ENCODE measurements at places on chromosomes 4 and X. TPM values are rescaled to one million over a fixed set of nuclear protein-coding genes. Genes with fewer than 3 reads are reported as not detected.
A peak's percentile ranks its signal among the peaks of the same experiment; 100 is the strongest.

Gene RAB41
- total RNA-seq = not detected

DNA sequence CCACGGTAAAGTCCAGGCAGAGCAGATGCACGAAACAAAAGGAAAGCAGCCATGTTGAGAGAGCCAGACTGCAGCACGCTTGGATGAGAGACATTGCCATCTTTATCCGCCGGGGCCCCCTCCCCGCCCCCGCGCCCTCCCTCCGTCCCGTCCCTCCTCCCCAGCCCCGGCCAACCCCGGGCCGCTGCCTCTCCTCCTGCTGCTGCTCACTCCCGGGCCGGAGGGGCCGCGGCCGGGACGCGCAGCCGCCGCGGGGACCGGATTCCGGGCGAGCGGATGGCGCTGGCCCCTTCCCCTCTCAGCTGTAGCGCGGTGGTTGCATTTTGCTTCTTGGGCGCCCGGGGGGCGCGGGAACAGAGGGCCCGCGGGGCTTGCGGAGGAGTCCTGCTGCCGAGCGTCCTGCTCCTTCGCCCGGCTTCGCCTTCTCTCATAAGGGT lies 542 bp downstream of the RNF150 start:
- DNase-seq = no peak

- DNase-seq = no peak
Observed at GRCh38 chr4:170247596-170247995, 157.8 kb upstream of the AADAT start.

DNA sequence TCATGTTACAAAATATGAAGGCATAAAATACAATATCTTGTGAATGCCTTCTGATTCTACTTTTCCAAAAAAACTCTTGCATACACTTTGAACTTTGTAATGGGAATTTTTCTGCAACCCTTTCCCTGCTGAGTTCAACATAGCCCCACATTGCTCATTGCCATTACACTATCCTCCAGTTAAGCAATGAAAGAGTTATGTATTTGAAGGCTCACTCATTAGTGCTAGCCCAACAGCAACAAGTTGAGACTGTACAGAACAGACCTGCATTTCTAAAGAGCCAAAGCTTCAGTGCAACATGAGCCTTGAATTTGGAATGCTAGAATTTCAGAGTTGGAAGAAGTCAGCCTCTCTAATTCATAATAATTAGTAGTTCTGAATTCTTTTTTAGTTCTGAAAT lies 44.4 kb upstream of the STAG2 start:
- DNase-seq = no peak

GRCh38 chrX:115173181-115173580 lies 16.0 kb upstream of the RBMXL3 start:
- no peak for DNase-seq

DNA sequence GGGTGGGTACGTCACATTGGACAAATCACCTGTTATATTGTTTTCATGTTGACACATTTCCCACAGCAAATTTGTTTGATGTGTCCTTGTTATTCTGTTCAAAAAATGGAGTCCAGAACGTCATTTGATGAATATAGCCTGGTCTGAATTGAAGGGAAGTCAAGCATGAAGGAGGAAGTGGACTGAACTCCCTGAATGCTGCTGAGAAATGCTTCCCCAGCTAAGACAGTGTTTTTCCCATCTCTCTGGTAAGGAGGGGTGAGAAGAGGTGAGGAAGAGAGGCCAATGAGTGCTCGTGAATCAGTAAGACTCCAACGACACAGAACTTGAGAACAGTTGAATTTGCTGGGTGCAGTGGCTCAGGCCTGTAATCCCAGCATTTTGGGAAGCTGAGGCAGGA lies 127.4 kb downstream of the RBM47 start:
- DNase-seq = no peak

GRCh38 chrX:43238461-43238945 lies 417.6 kb upstream of the MAOA start:
- no peak for DNase-seq

Gene CT47B1
- not detected for total RNA-seq

- no peak for DNase-seq
Observed at GRCh38 chrX:153922932-153923857, 2.9 kb downstream of the ARHGAP4 start.

Gene AREG
- total RNA-seq = 0.52 TPM

Gene CITED1
- not detected for total RNA-seq

DNA sequence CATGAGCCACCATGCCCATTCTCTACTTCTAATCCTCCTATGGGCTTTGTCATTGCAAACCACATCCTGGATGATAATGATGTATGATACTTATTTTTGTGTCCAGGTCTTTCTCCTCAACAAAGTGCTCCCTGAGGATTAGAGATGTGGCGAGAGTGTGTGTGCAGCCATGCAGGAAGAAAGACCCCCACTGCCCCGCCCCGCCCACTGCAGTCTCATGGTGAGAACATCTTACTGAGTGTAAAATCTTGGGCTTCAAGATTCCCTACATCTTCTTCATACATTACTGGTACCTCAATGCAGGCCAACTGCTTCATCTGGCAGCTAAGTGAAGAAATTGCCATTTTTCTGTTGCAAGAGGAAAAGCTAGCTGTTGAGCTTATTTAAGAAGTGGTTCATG lies 25.9 kb upstream of the MAP3K15 start:
- no peak for DNase-seq

GRCh38 chrX:54089191-54089590 lies 44.9 kb upstream of the PHF8 start:
- DNase-seq = no peak

Gene GLUD2
- total RNA-seq = 0.52 TPM

Gene KLB
- total RNA-seq = 0.05 TPM

Gene UGT2A1
- total RNA-seq = not detected

Gene MBTPS2
- 7.7 TPM for total RNA-seq

DNA sequence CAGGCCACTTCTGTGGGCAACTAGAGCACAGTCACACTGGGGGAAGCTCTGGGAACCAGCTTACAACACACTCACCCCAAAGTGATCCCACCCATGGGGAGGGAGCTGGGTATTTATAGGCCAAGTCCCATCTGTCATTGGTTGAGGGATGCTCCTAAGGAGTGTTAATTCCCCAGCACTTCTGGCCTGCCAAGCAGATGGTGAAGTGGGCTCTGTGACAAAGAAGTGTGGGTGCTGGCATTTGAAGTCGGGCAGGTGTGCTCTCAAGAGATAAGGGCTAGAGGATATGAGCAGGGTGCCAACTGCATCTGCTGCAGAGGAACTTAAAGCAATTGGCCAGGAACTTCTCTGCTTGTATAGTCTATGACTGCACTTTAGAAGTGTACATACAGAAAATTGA lies 30.9 kb downstream of the PTCHD1 start:
- DNase-seq = no peak

Gene USP17L17
- total RNA-seq = not detected

- DNase-seq = no peak
Observed at GRCh38 chr4:166293556-166293955, 420.5 kb downstream of the TLL1 start.

Gene NLRP2B
- not detected for total RNA-seq

Gene DCAF8L2
- not detected for total RNA-seq

DNA sequence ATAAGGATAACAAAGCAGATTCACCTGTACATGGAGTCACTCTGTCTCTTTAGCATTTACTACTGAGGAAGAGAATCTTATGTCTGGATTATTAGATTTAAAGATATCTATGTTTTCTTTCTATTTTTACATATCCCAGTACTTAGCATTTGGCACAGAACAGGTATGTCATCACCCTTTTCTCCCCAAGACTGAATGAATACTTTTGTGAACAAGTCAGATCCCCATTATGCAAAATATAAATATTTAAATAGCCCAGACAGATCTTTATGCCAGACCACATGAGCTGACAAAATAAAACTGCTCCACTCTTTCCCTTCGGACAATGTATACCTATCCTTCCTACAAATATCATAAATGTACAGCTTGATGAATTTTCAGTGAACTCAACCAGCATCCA lies 94.5 kb downstream of the CASK start:
- no peak for DNase-seq

Gene TMEM35A
- total RNA-seq = not detected

Gene PNMA6F
- total RNA-seq = not detected

Gene HELT
- not detected for total RNA-seq

DNA sequence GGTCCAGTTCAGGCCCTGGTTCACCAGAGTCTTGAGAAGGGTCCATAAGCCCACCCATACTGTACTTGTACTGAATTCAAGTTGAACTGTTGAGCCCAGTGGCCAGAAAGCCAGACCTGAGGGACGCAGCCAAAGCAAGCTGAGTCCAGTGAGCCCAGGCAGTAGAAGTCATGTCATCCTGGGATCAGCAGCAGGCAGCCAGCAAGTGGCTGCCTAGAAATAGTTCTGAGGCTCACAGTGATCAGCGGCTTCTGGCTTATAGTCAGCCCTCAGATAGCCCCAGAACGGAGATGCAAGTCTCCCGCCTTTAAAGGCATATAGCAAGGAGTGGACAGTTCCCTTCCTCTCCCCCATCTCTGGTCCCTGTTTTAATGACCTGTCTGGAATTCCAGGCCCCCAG lies 347.1 kb downstream of the FBXW7 start:
- DNase-seq = no peak

- no peak for DNase-seq
Observed at GRCh38 chr4:59127743-59128142, 2017.6 kb upstream of the IGFBP7 start.

GRCh38 chrX:154403858-154404257 lies 5.2 kb downstream of the DNASE1L1 start:
- DNase-seq = no peak

- no peak for DNase-seq
Observed at GRCh38 chr4:123206016-123206415, 190.6 kb upstream of the SPRY1 start.

DNA sequence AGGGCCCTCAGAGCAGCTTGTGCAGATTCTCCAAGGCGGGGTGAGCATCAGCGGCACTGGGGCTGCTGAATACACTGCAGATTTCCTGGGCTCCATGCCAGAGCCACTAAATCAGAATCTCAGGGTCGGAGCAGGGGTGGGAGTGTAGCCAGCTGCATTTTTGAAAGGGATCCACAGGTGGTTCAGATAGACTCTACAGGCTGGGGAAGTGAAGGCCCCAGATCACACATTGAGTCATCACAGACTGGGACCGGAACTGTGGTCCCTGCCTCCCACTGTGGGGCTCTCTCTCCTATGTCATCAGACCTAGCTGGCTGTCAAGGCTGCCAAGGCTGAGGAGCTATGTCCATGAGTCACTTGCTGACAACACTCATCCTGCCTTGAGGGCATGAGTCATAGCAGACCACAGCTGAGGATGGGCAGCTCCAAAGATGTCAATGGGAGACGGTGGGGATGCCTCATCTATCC lies 162.3 kb upstream of the MAMLD1 start:
- no peak for DNase-seq

Gene PABPC5
- total RNA-seq = not detected

DNA sequence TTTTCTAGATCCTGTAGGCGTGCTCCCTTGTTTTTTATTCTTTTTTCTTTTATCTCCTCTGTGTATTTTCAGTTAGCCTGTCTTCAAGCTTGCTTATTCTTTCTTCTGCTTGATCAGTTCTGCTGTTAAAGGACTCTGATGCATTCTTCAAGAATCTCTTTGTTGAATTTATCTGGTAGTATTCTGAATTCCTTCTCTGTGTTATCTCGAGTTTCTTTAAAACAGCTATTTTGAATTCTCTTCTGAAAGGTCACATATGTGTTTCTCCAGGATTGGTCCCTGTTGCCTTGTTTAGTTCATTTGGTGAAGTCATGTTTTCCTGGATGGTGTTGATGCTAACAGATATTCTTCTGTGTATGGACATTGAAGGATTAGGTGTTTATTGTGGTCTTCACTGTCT lies 15.3 kb downstream of the RAB33B start:
- no peak for DNase-seq

DNA sequence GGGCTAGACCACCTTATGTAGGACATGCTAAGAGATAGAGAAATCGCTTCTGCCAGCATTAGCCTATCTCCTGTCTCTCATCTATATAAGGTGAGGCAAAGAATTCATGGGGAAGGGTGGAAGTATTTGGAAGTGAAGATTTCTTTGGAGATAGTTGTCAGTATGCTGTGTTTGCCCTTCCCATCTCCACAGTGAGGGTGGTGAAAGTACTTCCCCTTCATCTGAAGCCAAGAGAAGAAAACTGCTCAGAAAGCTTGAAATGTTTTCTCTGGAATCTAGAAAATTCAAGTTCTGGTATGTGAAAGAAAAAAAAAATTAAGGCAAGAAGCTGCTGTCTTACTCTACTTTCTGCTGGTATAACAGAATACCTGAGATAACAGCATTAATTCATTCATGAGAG lies 12.3 kb upstream of the ADH5 start:
- no peak for DNase-seq

DNA sequence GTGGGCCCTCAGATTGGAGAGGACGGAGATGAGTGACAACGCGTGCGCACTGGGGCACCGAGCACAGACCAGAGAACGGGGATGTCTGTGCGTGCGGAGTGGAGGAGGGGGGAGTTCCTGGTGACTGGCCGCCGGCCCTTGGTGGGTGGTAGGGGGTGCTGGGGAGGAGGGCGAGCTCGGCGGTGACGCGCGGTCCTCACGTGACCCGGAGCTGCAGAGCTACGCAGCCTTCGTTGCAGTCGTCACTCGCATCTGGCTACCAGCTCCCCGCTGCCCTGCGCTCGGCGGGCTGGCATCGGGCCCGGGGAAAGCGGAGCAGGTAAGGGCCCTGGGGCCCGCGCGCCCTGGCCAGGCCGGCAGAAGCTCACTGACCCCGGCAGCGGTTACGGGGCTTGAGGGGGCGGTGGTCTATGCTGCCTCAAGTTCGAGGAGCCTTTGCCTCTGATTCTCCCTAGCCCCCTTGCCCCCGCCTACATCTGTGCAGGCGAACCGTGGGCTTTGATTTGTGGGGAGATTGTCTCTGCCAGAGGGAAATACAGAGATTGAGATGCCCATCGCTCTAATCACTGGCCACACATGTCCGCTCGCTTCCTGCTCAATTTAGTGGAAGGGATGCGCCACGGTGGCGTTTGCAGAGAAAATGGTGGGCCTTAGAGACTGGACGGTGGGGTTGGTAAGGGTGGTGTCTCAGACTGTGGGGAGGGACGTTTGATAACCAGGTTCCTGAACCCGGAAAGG lies at the start of gene ARMCX4:
TSS of gene ARMCX4 (plus strand) at position 245 of the 738 bp plus-strand sequence. CDS start 3,134 bp downstream, outside the sequence.
- DNase-seq = peak; percentile 34

- no peak for DNase-seq
Observed at GRCh38 chrX:155535866-155536265, 76.9 kb downstream of the TMLHE start.

GRCh38 chr4:184662236-184662635 lies 12.7 kb downstream of the PRIMPOL start:
- no peak for DNase-seq

DNA sequence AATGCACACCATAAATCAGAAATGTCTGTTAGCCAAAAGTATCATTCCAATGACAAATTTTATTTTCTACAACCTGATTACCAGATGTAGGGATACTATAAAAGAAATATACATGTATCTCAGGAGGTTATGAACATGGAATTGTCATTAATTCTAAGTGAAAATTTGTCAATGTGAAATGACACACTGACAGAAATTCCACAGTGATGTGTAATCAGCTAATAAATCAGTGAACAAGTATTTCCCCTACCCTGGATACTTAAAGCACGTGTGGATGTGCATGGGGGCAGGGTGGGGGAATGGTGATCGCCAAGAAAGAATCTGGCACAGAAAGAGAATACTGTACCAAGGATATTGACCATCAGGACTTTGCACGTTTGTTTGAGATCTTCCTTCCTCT lies 123.6 kb downstream of the SH3RF1 start:
- no peak for DNase-seq
